Activated naive CD8-positive, alpha-beta T cell treated with anti-CD3 and anti-CD28 coated beads, Interleukin-2, amount 50 U/mL, for 16 hours (primary cell): ENCODE measurements at places on chromosomes 11 and 22.

- no peak for DNase-seq
These were observed 1197.5 kb upstream of the TENM4 start for GRCh38 chr11:80638296-80638695.

DNA sequence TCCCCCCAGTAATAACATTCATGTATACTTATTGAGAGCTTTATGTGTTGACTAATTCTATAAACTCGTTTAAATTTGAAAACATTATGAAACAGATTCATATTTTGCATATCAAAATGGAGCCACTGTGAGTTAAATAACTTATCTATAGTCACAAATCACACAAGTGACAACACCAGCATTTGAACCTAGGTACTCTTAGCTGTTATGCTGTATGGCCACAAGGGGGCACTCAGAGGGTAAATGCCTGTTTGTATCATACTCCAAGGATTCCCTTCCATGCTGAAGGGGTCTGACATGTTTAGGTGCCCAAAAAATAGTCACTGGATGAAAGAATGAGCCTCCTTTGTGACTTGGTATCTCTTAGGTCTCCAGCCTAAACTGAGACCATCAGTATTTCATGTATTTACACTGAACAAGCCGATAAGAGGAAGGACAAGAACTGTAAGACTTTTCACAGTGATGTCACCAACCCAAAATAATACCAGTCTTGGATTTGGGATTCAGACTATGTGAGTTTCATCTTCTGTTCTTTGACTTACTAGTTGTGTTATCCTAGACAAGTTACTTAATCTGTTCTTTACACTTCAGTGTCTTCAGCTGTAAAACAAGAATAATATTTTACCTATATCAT is 12.2 kb upstream of the OR52D1 start:
- DNase-seq = no peak

- no peak for DNase-seq
These were observed 79.4 kb upstream of the ISX start for GRCh38 chr22:34986523-34986922.

- no peak for DNase-seq
These were observed 1294.8 kb downstream of the TBC1D22A start for GRCh38 chr22:48057116-48057835.

DNA sequence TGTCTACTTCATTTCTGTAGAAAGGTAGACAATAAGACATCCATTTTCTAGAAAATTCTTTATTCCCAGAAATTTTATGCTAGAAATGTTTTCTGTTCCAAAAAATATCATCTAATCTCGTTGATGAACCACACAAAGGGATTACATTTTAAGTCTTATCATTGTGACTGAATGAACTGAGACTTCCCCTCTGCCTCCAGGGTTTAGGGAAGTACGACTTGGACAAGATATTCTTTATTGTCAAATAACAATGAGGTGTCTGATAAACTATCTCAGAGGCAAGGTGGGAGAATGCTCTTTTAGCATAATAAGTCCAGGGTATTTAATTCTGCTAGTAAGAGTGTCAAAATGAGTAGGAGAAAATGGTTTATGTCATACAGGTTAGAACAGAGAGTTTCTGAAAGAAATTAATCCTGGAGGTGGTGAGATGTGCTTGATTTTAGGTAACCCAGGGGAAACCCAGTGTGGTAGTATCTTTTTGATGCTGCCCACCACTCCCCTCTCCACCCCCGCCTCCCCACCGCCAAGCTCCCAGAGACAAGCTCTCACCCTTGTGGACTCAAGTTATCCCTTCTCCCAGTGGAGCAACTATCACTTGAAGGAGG is 100.6 kb downstream of the CD44 start:
- DNase-seq = no peak

- no peak for DNase-seq
These were observed 174.1 kb downstream of the MN1 start for GRCh38 chr22:27627444-27627833.

GRCh38 chr11:128346804-128347203 is 240.6 kb downstream of the ETS1 start:
- no peak for DNase-seq

DNA sequence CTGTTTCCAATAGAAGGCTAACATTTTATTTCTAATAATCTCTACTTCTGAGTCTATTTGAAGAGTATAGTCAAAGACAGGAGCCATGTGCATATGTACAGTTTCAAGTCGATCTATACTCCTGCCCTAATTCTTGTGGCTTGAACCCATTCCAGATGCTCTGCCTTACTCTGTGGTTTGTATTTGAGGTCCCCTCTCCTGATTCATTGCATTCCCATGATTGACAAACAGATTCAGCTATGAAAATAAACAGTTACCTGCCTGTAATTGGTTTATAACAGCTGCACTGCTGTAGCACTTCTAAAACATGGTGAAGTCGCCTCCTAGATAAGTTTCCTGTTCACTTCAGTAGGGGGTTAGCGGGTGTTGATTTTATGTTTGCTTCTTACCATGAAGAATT is 138.7 kb downstream of the SOX6 start:
- no peak for DNase-seq

DNA sequence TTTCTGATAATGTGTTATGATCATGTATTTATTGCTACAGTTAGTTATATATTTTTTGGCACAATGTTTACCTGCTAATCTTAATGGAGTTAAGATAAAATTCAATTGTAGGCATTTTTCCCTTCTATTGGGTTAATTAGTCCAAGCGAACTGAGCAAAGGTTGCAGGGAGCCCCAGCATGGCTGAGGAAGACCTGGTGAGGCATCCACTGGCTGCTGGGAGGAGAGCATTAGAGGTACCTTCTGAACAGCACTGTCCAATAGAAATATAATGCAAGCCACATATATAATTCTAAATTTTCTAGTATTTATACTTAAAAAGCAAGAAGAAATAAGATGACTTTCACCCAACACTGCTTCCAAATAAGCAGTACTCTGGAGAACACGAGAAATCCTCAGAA is 689 bp upstream of the TMEM126A start:
- no peak for DNase-seq

GRCh38 chr11:75429641-75429901 is 3.4 kb downstream of the KLHL35 start:
- no peak for DNase-seq

GRCh38 chr22:27987557-27987956 is 68.5 kb upstream of the PITPNB start:
- no peak for DNase-seq

- no peak for DNase-seq
These were observed 134.6 kb downstream of the PKNOX2 start for GRCh38 chr11:125299061-125299615.

DNA sequence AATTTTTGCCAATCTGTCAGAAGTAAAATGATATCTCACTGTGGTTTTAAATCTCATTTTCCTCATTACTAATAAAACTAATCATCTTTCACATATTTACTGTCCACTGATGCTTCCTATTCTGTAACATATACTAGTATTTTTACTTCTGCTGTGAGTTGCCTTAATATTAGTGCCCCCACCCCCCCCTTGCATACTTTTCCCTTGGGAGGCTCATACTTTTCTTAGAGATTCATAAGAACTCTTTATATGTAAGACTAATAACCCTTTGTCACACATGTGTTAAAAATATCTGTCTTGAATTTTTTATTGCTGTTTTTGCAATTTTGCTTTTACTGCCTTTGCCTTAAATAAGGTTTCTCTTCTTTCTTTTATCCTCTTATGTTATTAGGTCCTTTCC is 87.2 kb downstream of the PHF21A start:
- DNase-seq = no peak

- DNase-seq = no peak
These were observed 25.2 kb downstream of the DCPS start for GRCh38 chr11:126328938-126329643.

GRCh38 chr22:30882974-30883533 is 85.5 kb downstream of the MORC2 start:
- DNase-seq = no peak

GRCh38 chr11:83222499-83222898 is 29.0 kb downstream of the ANKRD42 start:
- DNase-seq = no peak

- DNase-seq = no peak
These were observed 8.4 kb upstream of the ALG8 start for GRCh38 chr11:78147807-78148206.

DNA sequence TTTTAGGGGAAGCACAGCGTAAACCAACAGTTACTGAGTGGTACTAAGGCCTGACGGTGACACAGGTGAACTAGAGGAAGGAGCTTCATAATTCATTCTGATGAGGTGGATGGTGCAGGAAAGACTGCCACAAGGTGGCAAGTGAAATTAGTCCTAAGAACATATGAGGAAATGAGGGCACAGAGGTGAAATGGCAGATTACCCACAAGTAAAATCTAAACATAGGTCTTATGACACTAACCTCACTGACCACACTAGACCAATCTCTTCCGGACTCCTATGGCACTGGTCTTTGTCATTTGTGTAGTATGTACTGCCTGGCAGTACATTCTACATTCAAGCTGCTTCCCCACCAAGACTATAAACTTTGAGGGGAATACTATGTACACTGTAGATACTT is 20.2 kb downstream of the GAB2 start:
- DNase-seq = no peak

DNA sequence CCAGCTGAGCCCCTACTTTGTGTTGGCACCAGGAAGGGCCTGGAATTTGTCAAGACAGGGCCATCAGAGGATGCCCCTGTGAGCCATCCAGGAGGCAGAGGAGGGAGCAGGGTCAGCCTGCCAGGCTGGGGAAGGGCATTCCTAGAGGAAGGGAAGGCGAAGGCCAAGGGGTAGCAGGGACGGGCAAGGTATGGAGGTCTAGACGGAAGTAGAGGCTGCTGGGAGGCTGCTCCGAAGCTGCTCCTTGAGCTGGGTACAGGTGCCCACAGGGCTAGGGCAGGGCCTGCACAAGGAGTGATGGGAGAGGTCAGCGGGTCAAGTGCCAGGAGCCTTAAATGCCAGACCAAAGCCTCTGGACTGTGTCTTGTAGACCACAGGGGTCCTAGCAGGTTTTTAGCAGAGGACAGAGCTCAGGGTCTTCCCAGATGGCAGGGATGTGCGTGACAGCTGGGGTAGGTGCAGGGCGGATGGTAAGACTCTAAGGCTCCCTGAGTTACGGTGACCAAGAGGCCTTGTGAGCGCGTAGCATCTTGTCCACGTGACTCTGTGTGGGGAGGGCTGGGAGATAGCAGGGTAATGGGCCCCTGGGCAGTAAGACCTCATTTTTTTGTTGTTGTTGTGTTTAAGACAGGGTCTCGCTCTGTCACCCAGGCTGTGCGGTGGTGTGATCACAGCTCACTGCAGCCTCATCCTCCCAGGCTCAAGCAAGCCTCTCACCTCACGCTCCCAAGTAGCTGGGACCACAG is 31.7 kb upstream of the CSNK1E start:
- no peak for DNase-seq

GRCh38 chr11:85109141-85109540 is 518.0 kb downstream of the DLG2 start:
- DNase-seq = no peak

DNA sequence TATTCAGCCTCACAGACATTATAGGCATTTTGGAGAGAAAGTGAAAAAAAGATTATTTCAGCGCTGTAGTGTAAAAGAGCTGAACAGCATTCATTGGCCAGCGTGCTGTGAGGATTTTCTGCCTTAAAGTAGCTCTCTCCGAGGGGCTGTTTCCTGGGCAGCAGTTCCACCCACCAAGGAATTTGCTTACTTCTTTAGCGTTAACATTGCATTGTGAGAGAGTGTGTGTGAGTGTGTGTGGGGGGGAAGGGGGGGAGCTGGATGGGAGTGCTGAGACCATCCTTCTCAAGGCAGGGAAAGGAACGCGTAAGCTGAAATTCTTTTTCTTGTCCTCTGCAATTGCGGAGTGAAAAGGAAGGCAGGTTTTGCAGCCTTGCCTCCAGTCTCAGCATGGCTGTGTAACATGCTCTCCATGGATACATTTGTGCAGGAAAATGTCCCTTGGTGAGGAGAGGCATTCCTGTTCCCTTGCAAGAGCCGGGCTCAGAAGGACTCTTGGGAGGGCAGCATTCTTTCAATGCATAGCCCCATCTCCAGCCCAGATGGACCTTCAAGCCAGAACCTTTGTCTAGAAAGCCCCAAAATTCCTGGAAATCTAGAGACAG is 159.9 kb upstream of the NAV2 start:
- DNase-seq = no peak

- DNase-seq = no peak
These were observed 649 bp downstream of the SELENOO start for GRCh38 chr22:50201191-50202129.

DNA sequence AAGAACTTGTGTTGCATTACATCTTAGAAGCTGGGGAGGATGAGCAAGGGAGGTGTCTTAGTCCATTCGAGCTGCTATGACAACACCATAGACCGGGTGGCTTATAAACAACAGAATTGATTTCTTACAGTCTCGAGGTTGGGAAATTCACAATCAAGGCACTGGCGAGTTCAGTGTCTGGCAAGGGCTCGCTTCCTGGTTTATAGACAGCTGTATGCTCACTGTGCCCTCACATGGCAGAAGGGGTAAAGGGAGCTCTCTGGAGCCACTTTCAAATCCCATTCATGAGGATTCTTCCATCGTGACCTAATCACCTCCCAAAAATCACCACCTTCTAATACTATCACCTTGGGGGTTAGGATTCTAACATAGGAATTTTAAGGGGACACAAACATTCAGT is 150.0 kb upstream of the NECTIN1 start:
- DNase-seq = no peak

DNA sequence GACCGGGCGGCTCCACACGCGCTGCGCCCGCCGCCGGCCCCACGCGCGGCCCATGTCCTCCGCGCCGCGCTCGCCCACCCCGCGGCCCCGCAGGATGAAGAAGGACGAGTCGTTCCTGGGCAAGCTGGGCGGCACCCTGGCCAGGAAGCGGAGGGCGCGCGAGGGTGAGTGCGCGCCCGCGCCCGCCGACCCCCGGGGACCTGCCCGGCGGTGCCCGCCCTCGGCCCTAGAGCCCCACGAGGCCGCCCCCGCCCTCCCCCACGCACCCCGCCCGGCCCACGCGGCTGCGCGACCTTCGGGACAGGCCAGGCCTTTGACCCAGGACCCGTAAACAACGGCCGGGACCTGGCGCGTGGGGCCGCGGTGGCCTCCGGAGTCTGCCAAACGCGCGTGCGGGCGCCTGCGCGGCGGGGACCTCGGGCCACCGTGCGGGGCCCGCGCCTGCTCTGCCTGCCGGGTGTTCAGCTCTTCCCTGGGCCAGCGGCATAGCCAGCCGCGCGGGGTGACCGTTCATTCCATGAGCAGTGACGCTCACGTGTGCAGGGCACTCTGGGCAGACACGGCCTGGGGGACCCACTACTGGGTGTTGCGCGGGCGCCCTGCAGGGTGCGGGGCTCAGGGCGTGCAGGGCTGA is at the start of gene PARVB:
TSS of gene PARVB (plus strand) at position 15 of the 634 bp plus-strand sequence. CDS start at position 53, 38 bp downstream.
- DNase-seq = no peak

DNA sequence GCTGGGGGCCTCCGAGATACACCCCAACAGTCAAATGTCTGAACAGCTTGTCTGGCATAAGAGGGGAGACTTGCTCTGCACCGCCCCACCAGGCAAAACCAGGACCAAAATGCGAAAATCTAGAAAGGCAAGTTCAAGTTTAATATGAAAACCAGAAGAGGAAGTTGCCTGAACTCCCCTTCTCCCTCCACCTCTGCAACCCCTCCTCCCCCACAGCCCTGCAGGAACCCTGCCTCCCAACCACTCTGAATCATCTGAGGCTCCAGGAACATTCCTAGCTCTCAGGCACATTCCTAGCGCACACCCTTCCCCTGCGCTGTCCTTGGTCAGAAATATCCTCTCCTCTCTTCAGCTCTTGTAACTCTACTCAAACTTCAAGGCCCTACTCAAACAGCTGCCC is 36.7 kb downstream of the ISX start:
- no peak for DNase-seq

- DNase-seq = no peak
These were observed 3.5 kb downstream of the KRTAP5-10 start for GRCh38 chr11:71568704-71569349.
